ENCODE measurements at places on chromosomes 11 and 22.

GRCh38 chr11:115557681-115558080, 53.5 kb upstream of the CADM1 start:
- no peak for DNase-seq

GRCh38 chr11:28476864-28477263, 368.7 kb downstream of the METTL15 start:
- no peak for DNase-seq

DNA sequence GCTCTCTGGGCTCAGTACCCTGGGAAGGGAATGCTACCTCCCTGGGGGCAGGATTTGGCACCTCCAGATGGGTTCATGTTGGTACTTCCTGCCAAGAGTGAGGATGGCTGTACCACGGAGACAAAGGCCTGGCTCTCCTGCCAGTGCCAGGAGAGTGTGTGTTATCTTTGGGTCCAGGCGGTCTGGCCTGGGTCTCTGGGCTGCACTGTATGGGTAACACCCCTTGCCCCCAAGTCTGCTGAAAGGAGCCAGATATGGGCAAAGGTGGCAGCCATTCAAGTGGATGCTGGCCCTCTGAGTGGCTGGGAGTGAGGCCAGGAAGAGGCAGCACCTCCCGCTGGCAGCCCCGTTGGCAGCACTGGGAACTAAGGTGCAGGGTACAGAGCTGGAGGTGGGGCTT, 91.5 kb downstream of the NECTIN1 start:
- DNase-seq = no peak

DNA sequence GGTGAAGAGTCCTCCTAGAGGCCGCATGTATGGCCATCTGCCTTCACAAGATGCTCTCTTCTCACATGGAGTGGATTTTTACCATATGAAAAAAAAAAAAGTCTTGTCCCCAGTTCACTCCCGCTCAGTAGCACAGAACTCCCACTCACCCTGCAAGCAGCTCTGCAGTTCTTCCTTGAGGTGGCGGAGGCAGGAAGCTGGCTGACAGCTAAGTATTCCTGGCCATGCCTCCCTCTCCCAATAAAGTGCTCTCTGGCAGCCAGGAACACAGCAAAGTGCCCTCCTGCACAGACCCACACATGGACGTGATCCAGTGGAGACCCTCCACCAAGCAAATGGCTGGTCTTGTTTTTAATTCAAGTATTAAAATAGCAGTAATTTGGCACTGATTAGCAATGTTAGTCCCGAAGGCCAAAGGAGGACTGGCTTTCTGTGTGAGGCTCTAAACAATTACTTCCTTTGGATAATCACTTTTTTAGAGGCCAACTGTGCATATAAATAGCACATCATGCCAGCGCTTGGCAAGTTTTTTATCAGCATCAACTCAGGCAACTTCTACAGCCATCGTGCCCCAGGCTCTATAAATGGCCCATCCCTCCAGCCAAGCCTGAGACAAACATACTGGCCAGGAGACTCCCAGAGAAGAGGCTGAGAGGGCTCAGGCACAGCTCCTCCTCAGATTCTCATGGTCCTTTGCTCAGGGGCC, 413.6 kb downstream of the OPCML start:
- DNase-seq = no peak

GRCh38 chr11:15965562-15966250, 390.6 kb downstream of the SOX6 start:
- DNase-seq = no peak

DNA sequence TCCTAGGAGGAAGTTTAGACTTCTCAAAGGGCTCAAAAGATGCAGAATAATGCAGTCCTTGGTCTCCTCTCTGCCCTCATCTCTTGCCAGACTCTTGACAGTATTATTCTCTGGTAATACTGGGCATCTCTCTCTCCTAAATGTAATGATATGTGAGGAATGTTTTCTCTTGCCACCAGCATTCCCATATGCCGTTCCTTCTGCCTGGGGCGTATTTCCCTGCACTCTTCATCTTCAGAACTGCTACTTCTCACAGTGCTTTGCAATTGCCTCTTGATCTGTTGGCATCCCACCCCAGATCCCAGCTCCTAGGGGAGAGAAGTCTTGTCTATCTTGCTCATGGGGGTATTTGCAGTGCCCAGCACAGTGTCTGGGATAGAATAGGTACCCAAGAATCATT, 107.4 kb downstream of the RASSF10 start:
- DNase-seq = no peak

Measured in BE2C (cell line).